Gastroesophageal sphincter (tissue), 4 donors: ENCODE measurements at places on chromosomes 5 and 9. TPM values are rescaled to one million over a fixed set of nuclear protein-coding genes. Genes with fewer than 3 reads are reported as not detected.

The IFNA13 gene
- not detected for total RNA-seq

DNA sequence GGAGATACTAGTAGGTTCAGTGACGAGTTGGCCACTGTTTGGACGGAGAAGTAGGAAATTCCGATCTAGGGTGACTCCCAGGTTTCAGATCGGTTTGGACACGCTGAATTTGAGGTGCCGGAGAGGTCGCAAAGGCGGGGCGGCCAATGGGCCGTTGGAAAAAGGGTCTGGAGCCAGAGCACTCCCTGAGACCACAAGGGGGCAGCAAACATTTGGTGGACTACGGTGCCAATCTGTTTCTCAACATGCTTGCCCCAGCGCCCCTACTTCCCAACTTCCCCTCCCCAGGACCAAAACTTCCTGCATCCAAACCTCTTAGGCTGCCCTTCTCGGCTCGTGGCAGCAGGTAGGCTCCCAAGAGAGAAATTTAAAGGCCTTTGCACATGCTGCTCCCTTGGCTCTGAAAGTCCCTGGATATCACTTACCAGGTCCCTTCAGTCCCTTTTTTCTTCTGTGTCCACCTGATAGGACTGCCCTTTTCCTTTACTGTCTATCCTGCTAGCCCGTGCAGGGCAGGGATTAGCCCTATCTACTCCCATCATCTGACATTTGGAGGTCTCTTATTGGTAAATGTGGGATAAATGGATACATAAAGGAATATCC is 992 bp upstream of the RPP25L start:
- peak; percentile 68 for ATAC-seq

DNA sequence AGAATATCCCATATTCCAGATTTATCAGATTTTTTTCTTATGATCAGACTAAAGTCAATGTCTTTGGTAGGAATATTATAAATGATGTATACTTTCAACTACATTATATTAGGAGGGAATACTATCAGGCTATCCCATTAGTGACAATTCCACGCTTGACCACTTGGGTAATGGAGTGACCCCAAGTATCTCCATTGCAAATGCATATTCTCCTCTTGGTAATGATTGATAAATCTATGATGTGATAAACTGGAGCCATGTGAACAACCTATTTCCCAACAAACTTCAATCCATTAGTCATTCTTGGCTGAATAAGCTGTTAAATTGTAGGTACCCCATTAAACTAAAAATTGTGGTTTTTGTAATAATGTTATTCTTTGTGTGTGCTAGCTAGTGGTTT is 12.2 kb upstream of the MPDZ start:
- ATAC-seq = no peak

DNA sequence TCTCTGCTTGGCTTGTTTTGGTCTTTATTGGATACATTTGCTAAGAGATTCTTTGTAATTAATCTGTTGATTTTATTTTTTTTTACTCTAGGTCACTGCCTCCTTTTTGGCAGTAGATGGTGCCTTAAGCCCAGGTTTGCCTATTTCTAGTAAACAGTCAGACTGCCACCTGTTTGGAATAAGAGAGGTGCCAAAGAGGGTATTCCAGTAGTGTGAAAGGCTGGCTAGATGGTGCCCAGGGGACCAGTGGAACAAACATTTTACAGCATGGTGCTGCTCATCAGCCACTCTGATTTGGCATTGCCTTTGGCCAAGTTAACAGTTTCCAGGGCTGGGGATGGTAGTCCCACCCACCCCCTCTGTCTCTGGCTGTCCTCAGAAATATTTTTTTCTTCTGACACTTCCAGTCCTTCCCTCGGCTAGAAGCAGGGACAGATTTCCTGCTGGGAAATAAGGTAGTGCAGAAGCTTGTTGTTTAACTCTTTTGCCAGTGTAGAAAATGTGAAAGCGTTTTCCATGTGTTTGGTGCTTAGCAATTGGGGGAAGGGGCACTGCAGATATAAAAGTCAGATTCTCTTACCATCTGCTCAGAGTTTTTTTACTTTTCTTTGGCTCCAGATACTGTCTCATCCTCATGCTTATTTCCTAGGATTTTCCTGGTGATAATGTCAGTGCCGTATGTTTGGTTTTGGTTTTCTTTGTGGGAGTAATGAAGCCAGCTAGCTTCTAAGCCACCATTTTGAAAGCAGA is 36.6 kb upstream of the FBXL7 start:
- ATAC-seq = no peak

DNA sequence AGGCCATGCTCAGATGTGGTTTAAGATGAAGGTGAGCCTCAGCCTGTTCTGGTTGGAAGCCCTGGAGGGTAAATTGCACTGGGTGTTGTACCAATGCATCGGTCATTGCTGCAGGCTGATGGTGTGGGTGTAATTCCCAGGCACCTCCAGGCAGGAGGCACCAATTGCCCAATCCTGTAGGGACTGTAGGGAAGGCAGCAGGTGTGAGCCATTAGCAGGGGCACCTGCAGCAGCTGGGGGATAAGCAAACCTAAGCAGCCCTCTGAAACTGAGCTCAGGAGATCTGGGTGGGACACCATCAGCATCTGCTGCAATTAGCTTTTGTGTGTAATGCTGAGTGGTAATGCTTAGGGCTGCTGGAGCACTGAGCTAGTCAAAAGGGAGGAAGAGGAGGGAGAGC is 190.1 kb upstream of the TBC1D2 start:
- no peak for ATAC-seq
